ENCODE measurements at places on chromosomes 5 and 9.

DNA sequence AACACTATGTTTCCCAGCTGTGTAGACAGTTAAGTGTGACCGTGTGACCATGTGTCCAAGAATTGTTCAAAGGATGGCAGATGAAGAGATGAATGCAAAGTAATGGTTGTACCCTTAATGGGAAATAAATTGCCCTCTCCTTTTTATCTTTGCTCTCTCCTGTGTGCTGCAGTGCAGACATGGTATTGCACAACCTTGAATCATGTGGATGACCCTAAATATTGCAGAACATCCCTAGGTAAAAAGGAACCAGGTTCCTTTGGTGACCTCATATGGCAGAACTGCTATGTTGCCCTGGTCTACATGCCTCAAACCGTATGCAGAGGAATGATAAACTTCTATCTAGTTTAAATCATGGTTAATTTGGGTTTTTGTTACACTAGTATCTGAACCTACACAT lies 81.7 kb upstream of the CTNND2 start:
- no peak for DNase-seq

DNA sequence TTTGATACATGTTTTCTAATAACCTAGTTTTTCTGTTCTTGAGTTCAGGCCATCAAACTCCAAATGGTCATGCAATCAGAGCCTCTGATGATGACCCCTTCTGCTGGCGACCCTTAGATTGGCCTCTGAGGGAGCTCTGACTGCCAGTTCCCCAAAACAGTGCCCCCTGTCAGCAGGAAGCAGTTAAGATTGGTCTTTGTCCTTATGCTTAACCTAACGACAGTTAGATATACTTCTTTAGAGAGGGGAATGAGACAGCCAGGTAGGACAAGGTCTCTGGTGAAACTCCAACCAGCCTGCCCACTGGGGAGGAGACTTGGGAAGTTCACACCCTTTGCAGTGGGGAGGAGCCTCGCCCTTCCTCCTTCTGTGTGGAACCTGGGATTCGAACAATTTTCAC lies 390.4 kb upstream of the KIF2A start:
- DNase-seq, result no peak

- DNase-seq, result no peak
Measured at GRCh38 chr9:6897207-6897822, 139.5 kb downstream of the KDM4C start.

DNA sequence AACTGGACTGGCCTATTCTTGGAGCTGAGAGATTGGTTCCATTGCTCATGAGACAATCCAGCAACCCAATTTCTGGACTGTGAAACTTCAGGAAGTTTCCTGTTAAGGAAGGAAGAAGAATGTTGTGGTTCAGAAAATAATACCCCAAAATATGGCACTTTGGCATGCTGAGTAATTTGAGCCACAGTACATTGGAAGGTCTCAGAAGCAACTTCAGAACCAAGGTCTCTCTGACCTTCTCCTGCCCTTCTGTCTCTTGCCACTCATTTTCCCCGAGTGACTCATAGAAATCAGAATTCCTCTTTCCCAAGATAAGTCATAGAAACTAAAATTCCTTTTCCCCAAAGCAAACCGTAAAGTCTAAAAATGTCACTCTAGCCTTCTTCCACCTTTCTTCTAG lies 1366.1 kb downstream of the PTPRD start:
- no peak for DNase-seq

GRCh38 chr9:95750725-95751519 lies 124.6 kb upstream of the ERCC6L2 start:
- DNase-seq, result peak; percentile 23

DNA sequence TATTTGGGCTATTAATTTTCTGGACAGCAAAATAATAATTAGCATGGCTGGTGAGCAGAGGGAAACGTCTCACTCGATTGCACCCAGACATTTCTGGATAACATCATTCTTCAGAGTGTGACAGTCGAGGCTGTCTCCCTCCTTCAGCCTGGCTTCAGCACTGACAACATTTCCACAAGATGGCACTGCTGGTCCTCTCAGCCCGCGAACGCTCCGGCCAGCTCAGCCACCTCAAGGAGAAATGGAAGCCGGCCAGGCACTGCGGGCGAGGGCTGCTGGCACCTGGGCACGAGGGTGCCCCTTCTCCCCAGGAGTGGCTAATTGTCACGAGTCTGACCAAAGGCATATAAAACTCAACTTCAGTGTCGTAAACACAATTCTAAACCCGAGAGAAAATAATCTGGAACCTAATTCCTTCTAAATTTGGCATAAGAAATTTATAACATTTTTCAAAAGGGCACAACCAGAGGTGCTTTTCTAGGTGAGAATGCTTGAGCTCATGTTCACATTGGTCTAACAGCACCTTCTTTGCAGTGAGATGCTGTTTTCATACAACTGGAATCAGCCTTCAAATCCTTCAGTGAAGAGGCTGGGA lies 65.9 kb downstream of the DAP start:
- no peak for DNase-seq

DNA sequence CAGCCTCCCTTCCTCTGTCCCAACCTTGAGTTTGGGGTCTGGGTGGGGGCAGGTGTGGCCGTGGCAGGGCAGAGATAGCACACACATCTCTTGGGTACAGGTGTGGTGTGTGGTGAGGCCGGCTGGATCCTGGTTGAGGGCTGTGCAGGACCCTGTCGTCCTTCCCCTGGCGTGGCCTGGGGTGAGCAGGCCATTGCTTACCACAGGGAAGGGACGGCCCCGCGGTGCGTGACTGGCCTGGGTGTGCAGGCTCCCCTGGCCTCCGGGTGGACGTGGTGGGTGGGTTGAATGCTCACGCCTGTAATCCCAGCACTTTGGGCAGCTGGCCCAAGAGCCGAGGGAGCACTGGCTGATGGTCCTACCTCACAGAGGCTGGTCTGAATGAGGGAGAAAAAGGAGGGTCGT lies 1.2 kb downstream of the ARRDC1 start:
- no peak for DNase-seq

- DNase-seq, result no peak
Measured at GRCh38 chr5:131328536-131329285, 64.9 kb downstream of the CDC42SE2 start.

DNA sequence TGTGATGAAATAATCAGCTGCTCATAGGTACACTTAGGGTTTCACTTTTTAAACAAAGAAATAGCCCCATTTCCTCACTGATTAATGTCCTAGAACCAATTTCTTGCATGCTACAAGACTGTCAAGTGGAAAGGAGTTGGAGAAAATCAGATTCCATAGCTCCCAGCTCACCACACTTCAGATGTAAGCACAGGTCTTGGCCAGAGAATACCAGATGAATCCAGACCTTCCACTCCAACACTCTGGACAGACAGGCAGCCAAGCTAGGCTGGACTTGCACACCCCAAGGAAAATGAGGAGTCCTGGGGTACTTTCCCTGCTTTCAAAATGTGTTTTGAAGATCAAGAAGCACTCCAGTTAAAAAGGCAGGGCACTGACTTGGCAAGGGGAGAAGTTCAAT lies 68.5 kb downstream of the KLHL3 start:
- DNase-seq, result no peak

DNA sequence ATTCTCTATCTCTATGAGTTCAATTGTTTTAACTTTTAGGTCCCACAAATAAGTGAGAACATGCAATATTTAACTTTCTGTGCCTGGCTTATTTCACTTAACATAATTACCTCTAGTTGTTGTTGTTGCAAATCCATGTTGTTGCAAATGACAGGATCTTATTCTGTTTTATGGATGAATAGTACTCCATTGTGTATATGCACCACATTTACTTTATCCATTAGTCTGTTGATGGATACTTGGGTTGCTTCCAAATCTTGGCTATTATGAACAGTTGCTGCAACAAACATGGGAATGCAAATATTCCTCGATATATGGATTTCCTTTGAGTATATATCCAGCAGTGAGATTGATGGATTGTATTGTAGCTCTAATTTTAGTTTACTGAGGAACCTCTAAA lies 36.3 kb downstream of the MEGF9 start:
- DNase-seq, result no peak

- no peak for DNase-seq
Measured at GRCh38 chr5:167488371-167488770, 803.1 kb upstream of the WWC1 start.

DNA sequence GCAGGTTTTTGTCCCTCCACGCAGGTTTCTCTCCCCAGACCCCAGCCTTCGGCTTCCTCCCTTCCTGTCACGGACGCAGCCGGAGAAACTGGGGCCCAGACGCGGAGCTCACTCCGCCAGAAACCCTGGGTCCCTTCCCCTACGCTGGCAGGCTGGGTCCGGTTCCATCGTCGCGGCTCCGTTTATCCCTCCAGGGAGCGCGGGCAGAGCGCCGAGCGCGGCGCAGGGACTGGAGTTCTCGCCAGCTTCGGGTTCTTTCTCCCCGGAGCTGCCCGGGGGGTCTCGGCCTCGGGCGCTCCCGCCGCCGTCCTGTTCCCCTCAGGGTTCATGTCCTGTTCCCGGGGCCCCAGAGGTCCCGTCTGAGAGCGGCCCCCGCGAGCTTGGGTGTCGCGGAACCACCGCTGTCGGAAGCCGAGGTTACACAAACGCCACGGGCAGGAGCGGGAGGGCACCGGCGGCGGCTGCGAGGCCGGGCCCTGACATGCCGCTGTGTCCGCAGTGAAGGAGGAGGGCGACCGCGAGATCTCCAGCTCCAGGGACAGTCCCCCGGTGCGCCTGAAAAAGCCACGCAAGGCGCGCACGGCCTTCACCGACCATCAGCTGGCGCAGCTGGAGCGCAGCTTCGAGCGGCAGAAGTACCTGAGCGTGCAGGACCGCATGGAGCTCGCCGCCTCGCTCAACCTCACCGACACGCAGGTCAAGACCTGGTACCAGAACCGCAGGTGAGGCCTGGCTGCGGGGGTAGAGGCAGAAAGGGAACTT lies 4.6 kb downstream of the BARHL1 start:
- DNase-seq, result no peak

- no peak for DNase-seq
Measured at GRCh38 chr5:661891-662750, 31.0 kb downstream of the TPPP start.

DNA sequence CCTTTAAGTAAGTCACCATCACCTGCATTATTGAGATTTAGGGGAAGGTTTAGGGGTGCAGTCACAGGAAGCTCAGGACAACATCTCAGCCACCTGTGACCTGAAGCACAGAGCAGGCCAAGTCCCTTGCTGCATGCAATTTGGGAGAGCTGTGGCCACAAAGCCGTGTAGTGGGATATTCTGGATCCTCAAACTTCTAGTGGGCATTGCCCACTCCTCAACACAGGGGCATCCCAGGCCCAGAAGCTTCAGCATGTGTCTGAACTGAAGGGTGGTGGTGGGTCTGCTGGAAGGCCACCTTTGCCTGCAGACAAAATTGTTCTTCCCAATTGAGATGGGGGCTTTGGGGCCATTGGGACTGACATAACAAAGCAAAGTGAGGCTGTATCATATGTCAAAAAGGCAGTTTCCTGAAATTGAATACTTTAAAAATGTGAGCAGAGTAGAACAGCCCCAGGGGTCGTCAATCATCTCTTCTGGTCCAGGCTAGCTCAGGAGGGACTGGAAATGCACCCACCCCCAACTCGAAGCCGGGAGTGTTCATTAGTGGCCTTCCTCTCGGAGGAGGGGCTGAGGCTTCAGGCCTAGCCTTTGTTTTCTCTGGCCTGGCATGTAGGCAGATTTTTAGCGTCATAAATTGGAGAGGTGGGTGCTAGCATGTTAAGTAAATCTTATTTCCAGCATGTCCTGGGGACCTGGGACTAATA lies 2.8 kb upstream of the GADD45G start:
- no peak for DNase-seq

- DNase-seq, result no peak
Measured at GRCh38 chr5:33941090-33941489, 4.9 kb downstream of the RXFP3 start.

GRCh38 chr9:6302417-6302816 lies 25.8 kb upstream of the TPD52L3 start:
- DNase-seq, result no peak

- DNase-seq, result no peak
Measured at GRCh38 chr9:104900871-104901270, 27.1 kb downstream of the ABCA1 start.

DNA sequence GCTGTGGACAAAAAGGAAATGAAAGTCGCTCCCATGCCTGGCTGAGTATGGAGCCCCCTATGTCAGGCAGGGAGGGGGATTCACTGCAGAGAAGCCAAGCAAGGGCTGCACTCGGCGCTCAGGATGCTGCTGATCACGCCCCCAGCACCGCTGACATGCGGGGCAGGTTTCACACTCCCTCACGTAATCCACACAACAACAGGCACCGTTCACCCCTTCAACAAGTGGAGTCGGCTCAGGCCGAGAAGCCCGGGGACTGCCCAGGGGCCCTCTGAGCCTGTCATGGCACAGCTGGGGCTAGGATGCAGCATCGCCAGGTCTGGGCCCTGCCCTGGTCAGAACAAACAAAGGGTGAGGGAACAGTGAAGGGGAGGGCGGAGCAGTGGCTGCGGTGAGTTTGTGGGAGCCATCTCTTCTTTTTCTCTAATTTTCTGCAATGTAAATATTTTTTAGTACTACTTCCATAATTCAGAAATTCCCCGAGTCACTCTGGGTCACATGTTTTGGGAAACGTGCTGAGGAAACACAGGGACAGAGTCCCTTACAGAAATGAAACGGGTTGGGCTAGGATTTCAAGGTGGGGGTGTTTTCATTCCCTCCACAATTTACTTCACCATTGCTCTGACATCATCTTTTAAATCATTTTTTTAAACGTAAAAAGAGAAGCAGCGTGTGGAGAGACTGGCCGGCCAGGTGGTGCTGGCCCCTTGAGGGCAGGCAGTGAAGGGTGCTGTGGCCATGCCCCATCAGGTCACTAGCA lies 49.8 kb downstream of the PRRT1B start:
- DNase-seq, result no peak

DNA sequence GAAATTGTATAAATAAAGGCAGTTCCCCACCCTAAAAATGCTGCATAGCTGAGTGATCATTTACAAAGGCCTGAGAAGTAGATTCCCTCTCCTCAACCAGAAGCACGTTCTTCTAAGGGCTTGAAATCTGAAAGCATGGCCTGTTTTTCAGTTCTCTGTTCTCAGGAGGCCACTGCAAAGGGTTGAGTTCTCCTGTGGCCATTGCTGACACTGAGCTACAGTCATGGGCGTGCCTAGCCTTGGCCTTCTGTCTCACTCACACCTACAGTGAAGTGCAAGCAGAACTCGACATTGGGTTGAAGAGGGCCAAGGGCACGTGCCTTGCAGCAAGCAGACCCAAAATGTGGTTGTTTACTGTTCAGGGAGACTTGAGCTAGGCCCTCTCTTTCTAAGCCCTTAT lies 276.6 kb upstream of the VLDLR start:
- DNase-seq, result no peak

DNA sequence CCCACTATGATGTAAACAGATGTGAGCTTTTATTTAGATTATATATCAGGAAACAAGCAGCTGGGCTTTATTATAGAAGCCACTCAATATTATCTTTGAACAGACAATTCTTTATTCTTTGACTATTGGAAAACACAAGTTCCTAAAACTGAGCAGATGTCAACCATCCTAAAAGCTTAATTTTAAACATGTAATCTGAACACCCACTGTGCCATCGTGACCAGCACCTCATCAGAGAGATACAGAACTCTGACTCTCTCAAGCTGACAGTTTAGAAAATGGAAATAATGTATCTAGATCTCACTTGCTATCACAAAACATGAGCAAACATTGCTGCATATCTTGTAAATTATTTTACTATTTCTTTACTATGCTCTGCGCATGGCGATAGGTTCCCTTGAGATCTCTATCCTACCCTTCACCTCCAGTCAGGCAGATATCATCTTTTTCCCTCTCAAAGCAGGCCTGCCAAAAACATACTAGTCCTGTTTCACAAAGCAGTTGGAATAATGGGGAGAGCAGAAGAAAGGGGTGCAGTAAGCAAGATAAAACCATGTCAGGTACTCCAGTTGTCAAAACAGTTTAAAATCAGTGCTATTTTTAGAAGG lies 151.0 kb downstream of the KIAA0825 start:
- no peak for DNase-seq
